ENCODE measurements at places on chromosomes 2 and 18.

- no peak for DNase-seq
Measured at GRCh38 chr18:78742218-78742745, 237.3 kb upstream of the SALL3 start.

- DNase-seq: no peak
Measured at GRCh38 chr2:203018181-203018580, 3.5 kb downstream of the NBEAL1 start.

- DNase-seq: no peak
Measured at GRCh38 chr2:239666855-239667376, 266.1 kb upstream of the HDAC4 start.

DNA sequence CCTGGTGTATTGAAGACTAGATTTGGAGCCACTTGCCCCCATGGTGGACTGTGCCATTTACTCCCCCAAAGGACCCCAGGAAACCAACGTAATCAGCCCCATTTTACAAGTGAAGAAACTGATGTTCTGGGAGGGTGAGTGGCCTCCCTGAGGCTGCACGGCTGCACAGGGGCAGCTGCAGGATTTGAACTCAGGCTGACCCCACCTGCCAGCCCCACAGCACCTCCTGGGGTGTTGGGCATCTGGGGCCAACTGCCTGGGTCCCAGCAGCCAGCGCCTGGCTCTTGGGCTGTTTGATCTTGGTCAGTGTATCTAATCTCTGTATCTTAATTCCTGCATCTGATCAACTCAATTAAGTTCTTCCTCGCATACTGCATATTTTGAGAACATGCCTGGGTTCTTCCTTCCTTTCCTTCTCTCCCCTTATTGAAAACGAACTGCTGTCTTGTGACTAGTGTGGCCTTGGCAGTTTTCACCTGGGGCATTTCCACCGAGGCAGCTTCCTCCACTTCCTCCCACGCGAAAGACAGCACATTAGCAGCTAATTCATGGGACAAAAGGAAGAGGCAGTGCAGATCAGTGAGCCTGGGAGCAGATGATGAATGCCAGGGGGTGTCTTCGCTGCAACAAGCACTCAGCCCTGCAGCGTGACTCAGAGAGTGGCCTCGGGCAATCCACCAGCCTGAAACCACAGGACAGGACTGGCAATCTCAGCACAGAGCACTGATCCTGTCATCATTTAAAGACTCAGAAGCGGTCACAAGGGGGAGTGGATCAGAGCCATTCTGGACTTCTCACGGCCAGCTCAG, 184.1 kb upstream of the RAB12 start:
- DNase-seq: peak; percentile 36

GRCh38 chr2:231794383-231794782, 8.1 kb downstream of the COPS7B start:
- DNase-seq: no peak

DNA sequence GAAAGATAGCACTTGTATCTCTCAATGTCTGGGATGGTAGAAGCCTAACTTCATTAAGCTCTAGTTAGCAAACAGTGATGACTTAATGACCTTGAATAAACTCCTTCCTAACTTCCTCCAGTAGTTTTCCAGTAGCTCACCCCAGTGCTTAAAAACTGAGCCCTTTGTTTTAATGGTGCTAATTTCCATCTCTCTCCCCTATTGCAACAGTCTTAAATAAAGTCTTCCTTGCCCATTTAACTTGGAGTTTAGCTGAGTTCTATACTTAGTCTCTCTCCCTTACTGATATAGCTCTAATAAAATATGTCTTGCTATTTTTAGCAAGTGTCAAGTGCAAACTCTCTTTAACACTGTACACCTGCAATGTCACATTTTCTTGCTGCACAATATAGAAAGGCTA, 267.0 kb downstream of the CCDC85A start:
- no peak for DNase-seq

DNA sequence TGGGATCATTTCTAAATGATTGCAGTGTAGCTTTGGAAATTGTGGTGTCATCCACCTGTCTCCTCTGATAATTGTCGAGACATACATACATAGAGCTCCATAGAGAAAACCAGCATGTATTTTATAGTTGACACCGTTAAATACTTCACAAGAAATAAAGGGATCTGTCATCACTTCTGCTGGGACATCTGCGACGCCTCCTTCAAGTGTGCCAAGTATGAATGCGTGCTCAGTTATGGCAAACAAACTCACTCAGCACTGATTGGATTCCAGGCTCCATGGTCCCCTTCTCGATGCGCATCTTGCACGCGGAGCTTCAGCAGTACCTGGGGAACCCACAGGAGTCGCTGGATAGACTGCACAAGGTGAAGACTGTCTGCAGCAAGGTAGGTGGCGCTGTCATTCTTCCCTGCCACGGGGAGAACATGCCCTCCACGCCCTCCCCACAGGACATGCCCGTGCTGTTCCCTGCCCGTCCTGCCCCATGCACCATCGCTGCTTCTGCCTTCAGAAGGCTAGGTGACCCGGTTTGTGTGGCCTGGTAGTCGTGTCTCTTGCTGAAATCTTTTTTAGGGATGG, 64.1 kb downstream of the TRAPPC12 start:
- DNase-seq: no peak

DNA sequence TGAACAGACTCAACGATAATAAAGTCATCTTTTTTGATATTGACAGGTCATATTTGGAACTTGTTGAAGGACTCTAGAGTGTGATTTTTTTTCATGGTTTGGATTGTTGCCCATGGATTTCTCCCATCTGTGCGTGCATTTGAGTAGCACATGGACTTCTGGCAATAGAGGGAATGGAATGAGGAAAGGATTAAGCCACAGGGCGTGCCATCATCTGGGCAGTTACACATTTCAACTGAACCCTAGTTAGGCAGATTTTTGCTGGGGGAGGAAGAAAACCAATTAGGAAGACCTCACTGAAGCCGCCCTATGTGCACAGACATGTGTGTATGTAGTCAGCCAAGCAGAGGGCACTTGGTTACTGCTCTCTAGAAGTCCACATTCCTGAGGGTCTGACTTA, 72.6 kb downstream of the TPGS2 start:
- DNase-seq: peak; percentile 70

DNA sequence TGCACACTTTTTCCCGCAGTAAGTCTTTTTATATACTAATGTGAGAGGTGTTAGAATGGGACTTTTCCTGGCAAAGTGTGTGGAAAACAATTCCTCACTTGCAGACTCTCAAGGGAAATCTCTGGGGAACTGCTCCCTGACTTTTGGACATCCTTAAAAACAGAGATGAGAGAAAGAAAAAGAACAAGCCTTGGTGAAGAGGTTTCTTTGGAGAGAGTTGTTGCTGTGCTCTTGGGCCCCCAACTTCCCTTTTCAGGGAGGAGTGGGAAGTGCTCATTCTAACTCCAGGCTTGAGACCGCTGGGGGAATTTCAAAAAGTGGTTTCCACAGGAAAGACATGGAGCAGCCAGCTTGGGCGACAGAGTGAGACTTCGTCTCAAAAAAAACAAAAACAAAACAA, 142.6 kb upstream of the SPRED2 start:
- no peak for DNase-seq

DNA sequence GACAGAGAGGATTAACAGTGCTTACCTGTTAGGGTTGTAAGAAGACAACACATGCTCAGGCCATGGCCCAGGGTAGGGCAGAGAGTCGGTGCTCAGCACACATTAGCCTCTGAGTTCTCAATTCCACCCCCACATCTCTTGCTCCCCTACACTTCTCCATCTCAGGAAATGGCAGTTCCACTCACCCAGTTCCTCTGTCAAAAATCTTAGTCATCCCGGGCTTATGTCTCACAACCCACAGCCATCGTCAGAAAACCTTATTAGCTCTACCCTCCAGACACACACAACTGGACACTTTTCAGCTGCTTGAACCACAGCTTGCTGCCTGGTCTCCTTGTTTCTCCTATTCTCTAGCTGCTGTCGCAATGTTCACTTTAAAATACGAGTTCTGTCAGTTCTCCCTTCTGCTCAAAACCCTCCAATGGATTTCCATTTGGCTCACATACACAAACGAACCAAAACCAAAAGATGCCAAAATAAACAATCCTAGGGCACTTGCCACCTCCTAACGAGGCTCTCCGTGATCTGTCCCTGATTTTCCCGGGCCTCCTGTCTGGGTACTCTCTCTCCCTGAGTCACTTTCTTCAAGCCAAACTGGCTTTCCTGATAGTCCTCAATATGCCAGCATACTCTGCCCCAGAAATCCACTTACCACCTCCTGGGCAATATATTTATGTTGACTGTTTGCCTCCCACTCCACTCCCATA, 89.7 kb downstream of the KCTD1 start:
- peak; percentile 28 for DNase-seq

DNA sequence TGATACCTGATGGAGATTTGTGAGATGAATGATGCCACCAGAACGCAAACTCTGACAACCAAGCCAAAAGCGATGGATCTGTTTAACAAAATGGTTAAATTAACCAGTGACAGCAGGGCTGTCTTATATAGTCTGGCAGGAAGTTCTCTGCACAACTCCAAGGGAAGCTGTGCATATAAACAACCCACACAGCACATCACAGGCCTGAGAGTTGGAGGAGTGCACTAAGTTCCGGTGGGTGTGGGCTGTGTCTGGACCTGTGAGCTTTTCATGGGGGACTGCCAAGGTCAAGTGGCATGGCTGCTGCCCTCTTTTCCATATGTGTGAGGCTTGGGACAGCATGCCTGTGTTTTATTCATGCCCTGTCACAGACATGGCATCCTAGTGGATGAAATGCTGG, 414.6 kb upstream of the TRIB2 start:
- DNase-seq: no peak

DNA sequence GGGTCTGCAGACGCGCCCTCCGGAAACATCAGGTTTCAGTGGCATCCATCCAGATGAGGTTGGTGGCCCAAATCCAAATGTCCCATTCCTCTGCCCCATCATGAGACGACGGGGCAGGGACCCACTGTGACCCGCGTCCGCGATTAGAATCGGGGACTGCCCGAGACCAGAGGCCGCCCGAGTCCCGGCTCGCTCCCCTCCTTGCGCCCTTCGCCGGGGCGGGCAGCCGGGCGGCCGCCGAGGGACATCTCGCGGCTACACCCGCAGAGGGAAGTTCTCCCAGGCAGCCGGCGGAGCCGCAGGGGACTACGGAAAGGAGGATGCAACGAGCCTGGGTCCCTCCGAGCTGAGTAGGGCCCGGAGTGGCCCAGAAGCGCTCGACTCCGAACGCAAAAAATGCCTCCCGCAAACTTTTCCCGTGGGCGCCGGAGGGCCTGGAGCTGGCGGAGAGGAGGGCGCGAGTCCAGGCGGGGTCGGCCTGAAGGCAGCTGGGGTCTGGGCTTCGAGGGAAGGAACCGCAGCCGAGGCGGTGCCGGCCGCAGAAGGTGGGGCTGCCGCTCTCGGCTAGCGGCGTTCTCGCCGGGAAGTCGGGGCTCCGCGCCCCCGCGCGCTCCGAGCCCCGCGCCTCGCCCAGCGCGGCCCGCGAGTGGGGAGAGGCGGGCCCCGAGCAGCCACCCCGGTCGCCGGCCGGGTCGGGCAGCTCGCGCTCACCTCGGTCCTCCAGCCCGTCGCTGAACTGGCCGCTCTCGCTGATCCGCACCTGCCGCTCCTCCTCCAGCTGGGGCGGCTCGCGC, 580 bp downstream of the TMEM163 start:
- DNase-seq: peak; percentile 31

- DNase-seq: peak; percentile 88
Measured at GRCh38 chr2:65186872-65187851, 40.5 kb upstream of the ACTR2 start.

- DNase-seq: no peak
Measured at GRCh38 chr18:46421973-46422551, 235.0 kb downstream of the LOXHD1 start.

- DNase-seq: no peak
Measured at GRCh38 chr2:30363406-30363805, 83.6 kb upstream of the LCLAT1 start.

GRCh38 chr2:233828546-233829192, 25.7 kb downstream of the HJURP start:
- DNase-seq: no peak

DNA sequence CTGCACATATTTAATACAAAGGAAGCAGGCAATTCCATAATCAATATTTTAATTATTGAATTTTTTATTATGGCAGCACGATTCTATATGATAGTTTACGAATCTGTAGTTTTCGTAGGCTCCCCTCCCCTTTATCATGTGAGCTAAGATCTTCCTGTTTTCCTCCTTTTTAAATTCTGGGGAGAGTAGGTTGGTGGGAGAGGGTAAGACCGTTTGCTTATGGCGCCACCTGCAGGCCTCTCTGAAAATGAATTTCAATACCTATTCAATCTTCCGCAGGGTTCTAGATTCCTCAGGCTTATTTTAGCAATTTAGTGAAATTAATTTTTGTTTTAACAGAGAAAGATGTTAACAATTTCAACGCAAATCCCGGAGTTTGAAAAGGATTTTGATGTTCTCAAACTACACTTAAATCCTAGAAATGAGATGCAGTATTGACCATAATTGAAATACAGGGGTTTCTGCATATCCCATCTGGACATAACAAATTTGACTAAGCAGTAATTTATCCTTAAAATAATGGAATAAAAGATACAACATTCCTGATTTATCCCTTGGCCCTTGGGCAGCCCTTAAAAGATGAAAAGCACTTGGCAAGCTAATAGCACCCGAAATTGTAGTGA, 12.8 kb upstream of the GBX2 start:
- DNase-seq: peak; percentile 80

- no peak for DNase-seq
Measured at GRCh38 chr2:28406-28975, 17.8 kb downstream of the FAM110C start.

DNA sequence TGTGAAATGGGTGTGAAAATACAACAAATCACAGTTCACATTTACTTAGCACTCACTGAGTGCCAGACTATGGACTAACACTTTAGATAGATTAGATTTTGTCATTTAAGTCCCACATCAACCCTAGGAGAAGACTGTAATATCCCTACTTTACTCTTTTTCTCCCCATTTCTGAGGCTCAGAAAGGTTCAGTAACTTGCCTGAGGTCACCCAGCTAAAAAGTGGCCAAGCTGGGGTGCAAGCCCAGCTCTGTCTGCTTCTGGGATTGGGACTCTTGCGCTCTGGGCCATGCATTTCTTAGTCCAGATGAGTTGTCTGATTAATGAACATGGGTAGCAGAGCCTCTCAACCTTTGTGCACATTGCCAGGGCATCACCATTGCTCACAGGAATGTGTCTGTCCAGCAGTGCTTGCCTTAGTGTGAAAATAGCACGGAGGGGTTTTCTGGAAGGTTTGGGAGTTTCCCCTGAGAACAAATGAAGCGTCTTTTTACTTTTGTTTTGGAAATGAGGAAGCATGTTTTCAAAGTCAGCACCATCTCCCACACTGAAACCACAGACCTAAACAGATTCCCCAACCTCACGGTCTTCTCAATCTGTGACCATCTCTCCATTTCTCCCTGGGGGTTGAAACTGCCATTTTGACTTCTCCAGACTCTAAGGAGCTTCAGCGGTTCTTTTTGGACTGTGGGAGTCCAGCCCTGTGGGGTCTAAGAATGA, 31.9 kb downstream of the NRP2 start:
- no peak for DNase-seq

GRCh38 chr2:204415406-204416181, 129.7 kb upstream of the PARD3B start:
- DNase-seq: no peak

DNA sequence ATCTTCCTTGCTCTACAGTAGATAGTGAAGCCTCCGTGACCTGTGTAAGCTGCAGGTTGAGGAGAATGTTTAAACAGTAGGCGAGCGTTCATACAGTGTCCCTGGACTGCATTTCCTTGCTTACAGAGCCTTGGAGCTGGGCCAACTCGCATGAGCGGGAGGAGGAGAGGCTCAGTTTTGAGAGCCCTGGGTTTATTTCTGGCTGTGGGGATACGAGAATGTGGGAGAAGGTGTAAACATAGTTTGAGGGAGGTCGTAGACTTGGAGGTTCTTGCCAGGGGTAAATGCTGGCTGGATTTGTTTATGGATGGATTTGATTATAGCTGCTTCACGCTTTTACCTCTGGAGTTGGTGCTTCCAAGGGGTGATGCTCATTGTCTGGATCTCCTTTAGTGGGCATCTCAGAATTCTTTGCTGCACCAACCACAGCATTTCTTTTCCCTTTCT, 20.8 kb downstream of the CRIM1 start:
- DNase-seq: no peak
